Right lung (tissue), 10 donors: ENCODE measurements at places on chromosomes 6 and 20. TPM values are rescaled to one million over a fixed set of nuclear protein-coding genes. Genes with fewer than 3 reads are reported as not detected.

Gene HECA
- polyA plus RNA-seq = 19.8 TPM

DNA sequence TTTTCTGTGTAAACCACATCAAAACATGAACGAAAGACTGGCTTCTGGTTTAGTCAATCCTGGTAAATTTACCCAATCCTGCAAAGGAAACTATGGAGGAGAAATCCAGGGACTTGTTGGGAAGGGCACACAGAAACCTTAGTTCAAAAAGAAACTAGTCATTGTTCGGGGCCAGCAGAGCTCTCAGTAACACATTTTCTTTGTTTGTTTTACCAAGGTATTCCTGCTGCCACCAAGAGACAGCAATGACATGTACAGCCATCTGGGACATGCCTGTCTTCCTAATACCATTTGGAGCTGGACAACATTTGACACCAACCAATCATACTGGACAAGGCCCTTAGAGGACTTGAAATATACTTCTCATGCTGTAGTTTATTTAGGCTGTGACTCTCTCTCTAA is 8.3 kb downstream of the OARD1 start:
- no peak for DNase-seq

- DNase-seq = no peak
These were observed 47.5 kb upstream of the PROKR2 start for GRCh38 chr20:5364136-5364821.

- peak; percentile 72 for DNase-seq
These were observed 26.2 kb downstream of the SLCO4A1 start for GRCh38 chr20:62668441-62669027.

Gene REM1
- 8.9 TPM for polyA plus RNA-seq

- DNase-seq = no peak
These were observed 42.8 kb downstream of the PFDN4 start for GRCh38 chr20:54250691-54251090.

- no peak for DNase-seq
These were observed 80.6 kb upstream of the HIVEP1 start for GRCh38 chr6:11931296-11932035.

DNA sequence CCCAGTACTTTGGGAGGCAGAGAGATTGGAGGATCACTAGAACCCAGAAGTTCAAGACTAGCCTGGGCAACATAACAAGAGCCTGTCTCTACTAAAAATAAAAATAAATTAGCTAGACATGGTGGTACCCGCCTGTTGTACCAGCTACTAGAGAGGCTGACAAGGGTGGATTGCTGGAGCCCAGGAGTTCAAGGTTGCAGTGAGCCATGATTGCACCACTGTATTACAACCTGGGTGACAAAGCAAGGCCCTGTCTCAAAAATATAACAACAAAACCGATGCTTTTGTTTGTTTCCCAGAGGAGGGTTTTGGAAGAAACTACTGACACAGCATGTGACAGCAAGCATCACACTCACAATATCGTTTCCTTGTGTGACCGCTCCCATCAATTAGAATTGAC is 119.6 kb downstream of the TSHZ2 start:
- no peak for DNase-seq

- DNase-seq = no peak
These were observed 16.9 kb downstream of the NDRG3 start for GRCh38 chr20:36728986-36729385.

Gene PAX1
- polyA plus RNA-seq = not detected

DNA sequence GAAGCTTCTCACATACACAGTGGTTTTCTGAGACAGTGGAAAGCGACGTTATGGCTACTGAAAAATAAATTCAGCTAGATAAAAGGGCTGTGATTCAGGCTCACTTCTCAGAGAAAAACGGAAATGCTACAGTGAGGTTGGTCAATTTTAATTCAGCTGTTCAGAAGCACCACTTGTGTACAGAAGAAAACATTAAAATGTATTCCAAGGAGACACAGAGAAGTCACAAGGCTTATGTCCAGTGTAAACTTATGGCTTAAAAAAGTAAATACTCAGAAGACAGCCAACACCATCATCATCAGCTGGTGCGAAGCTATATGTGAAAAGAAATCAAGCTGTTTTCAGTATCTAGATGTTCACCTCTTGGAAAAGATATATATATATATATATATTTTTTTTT is 68.6 kb downstream of the ABHD12 start:
- no peak for DNase-seq

Gene CST1
- polyA plus RNA-seq = not detected

Gene HLA-DOB
- polyA plus RNA-seq = 0.31 TPM

GRCh38 chr6:44265007-44265721 is at the start of gene NFKBIE:
Gene NFKBIE (minus strand): TSS chr6:44265551. CDS start chr6:44265346, 205 bp downstream.
- DNase-seq = peak; percentile 92

DNA sequence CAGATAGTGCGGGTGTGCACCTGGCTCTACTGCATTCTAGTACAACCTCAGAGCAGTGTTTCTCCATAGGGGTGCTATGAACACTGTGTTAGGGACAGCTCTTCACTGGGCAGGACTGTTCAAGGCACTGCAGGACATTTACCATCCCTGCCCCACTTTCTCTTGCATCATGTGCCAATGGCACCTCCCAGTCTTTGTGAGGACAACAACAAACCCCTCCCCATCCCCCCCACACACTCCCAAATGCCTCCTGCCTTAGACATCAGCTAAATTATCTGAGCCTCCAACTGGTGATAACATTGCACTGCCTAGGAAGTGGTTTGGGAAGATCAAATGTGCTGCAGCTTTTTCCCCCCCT is 98.9 kb downstream of the FYN start:
- DNase-seq = no peak

GRCh38 chr6:24149296-24149695 is 23.3 kb downstream of the NRSN1 start:
- DNase-seq = peak; percentile 31

- no peak for DNase-seq
These were observed 199.6 kb downstream of the PKHD1 start for GRCh38 chr6:51887859-51888258.

GRCh38 chr6:149493761-149494320 is 9.0 kb upstream of the ZC3H12D start:
- DNase-seq = no peak

Gene MDFI
- polyA plus RNA-seq = 110 TPM

Gene GLP1R
- polyA plus RNA-seq = 0.40 TPM

Gene TXLNB
- 1.5 TPM for polyA plus RNA-seq

DNA sequence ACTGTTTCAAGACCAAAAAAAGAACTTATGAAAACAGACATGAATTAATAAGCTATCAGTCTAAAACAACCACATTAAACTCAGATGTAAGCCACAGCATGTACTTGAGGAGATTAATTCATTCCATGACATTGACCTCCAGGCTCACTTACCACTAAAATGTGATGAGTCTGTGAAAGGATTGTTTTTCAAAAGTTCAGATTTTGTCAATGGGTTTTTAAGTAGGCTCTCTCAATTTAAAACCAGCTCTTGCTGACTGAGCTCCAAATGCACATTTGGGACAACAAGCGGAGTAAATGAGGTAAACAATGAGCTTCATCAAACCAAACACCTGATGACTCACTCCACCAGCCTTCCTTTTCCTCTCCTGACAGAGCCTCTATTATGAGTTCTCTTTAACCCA is 197.0 kb downstream of the SIM1 start:
- no peak for DNase-seq

DNA sequence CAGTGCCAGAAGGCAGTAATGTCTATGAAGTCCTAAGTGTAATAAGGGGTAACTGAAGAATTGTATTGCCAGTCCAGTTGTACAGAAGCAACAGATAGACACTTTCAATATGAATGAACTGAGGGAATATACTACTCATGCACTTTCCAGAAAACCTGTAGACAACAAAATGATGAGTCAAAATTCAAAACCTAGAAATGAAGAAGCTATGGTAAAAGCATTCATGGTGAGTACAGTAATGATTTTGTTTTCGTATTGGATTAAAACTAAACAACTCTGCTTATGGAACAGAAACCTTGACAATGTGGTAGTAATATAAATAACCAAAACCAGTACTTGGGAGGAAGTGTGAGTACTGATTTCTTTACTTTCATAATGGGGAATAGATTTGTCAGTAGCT is 35.0 kb downstream of the ARMC2 start:
- DNase-seq = no peak

DNA sequence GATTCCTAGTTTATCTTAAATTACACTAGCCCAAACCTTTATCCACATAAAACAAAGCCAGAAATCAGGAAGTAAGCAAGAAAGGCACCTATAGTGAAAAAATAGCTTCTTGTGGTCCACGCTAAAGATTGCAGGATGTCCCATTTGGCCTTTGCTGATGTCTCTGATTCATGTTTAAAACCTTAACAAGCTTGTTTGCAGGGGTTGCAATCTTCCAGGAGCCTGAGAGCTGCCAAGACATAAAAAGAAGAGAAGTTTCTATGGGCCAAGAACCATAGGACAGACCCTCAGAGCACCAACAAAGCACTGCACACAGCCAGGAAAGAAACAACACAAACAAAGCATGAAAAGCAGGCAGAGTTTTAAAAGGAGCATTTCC is 49.4 kb downstream of the ADAT2 start:
- no peak for DNase-seq

DNA sequence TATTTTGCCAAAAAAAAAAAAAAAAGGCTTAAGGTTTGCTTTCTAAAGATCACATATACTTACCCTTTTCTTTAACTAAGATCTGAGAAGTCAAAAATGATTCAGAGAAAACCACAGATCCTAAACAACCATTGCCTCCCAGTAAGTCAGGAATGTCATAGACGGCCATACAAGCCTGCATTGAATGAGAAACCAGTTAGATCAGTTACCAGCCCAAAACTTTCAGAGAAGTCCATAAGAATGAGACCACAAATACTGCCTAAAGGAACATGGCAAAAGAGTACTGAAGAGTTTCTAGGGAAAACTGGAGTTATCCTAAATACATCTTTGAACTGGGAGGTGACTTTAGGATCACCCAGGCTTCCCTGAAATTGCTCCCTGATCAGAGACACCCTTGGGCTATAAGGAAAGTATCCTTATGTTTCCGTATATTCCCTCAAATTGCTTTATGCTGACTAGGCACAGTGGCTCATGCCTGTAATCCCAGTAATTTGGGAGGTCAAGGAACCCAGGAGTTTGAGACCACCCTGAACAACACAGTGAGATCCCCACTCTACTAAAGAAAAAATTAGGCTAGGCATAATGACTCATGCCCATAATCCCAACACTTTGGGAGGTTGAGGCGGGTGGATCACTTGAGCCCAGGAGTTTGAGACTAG is 79.4 kb upstream of the SLC4A11 start:
- DNase-seq = no peak
